ENCODE measurements at places on chromosomes 2 and 18. TPM values are rescaled to one million over a fixed set of nuclear protein-coding genes. Genes with fewer than 3 reads are reported as not detected.

- no peaks in the 10 kb centered on the region for H3K36me3 ChIP-seq
- H3K27ac ChIP-seq = peak overlapping the region; percentile 74
- H3K4me1 ChIP-seq = peaks cover 39% of the 10 kb centered on the region
- peak overlapping the region; percentile 6 for H3K4me3 ChIP-seq
- DNase-seq = no peak
Measured at GRCh38 chr18:3623769-3624545, 174.0 kb downstream of the TGIF1 start.

DNA sequence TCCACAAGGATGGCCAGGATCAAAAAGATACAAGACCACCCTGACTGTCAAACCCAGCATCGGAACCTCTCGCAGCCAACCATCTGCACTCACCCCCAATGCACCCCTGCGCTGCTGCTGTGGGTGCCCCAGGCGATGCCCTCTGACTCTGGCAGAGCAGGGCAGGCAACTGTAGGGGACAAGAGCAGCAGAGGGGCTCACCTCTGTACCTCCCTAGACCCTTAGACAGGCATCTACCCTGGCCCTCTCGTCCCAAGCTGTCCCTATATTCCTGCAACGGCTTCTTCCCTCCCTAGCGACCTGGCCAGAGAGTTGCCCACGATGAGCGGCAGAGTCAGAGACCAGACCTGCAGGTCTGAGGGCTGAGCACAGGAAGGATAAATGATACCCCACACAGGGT is 128.2 kb downstream of the HDAC4 start:
- H3K36me3 ChIP-seq = peaks cover 11% of the 10 kb centered on the region
- DNase-seq = no peak
- no peak overlapping the region for H3K4me3 ChIP-seq
- peak overlapping the region; percentile 39 for H3K27ac ChIP-seq

DNA sequence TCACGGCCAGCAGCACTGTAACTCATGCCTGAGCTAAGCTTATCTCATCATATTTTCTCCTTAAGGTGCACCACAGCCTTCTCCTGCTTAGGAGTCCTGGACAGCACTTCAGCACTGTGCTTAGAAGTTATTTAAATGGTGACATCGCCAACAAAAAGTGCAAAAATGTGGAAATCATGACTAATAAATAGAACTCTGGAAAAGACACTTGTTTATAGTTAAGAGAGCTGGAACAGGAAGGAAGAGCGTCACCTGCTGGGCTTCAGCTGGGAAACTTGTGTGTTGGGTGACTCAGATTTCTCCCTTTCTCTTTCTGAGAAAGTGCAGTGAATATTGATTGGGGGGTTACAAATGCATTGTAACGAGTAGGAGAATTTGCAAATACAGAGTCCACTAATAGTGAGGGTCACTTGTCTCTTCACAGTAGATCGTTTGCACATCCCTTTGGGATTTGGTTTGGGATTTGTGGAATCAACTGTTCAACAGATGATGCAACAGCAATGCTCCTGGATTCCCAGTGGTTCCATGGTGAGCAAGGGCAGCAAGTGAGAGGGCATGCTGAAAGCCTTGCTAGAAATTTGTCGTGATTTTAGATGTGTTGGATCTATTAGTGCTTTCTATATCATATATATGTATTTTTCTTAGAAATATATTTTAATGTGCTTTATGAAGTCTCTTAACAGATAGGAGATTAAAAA is 84.2 kb downstream of the DOK6 start:
- peaks cover 2% of the 10 kb centered on the region for H3K27me3 ChIP-seq
- no peak for DNase-seq
- no peaks in the 10 kb centered on the region for H3K36me3 ChIP-seq
- no peak overlapping the region for H3K27ac ChIP-seq
- H3K4me1 ChIP-seq = no peaks in the 10 kb centered on the region

DNA sequence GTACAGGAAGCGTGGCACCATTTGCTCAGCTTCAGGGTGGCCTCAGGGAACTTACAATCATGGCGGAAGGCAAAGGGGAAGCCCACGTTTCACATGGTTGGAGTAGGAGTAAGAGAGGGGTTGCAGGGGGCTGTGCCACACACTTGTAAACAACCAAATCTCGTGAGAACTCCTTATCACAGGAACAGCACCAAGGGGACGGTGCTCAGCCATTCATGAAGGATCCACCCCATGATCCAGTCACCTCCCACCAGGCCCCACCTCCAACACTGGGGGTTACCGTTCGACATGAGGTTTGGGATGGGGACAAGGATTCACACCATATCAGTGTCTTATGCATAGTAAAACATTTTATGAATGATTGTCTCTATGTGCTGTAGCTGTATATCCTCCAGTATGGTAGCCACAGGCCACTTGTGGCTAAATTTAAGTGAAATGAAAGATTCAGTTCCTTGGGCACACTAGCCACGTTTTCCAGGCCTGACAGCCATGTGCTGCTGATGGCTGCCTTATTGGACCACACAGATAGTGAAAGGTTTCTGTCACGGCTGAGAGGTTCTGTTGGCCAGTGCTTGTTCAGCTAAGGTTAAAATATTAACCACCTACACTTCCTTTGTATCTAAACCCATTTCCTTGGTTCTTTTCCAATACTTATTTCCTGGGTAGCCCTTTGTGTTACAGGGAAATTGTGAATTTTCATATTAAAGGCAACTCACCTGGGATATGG is 77.3 kb downstream of the AGAP1 start:
- H3K36me3 ChIP-seq = no peaks in the 10 kb centered on the region
- H3K4me3 ChIP-seq = no peak overlapping the region
- DNase-seq = no peak
- peaks cover 10% of the 10 kb centered on the region for H3K4me1 ChIP-seq
- no peak overlapping the region for H3K27ac ChIP-seq

Gene GALNT3
- total RNA-seq = 5.8 TPM

DNA sequence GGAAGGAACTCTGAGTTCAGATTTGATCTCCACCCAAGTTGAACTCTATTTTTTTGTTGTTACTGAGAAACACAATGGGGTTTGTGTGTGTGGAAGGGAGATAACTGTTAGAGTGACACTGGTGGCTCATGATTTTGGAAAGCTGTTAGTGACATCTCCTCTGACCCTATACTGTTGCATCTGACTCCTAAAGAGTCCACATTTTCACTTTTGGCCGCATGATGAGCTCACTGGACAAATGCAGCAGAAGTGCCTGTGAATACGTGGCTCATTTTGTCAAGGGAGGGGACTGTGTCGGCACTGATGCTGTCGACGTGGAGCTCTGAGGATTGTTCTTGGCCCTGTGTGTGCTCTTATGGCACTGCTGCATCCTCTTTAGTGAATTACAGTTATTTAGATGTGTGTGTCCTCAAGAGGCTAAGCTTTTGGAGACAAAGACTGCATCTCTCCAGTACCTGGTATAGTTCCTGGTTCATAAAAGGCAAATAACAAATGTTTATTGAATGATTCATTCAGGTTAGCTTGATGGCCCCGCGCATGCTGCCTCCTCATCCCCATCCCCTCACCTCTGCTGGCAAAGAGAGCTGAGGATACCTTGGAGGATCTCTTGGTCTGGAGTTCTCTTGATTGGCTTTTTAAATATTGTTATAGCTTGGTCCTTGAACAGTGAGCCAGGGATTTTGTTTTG is 135.4 kb downstream of the PHLPP1 start:
- no peak overlapping the region for H3K4me3 ChIP-seq
- no peak for DNase-seq
- peaks cover 3% of the 10 kb centered on the region for H3K4me1 ChIP-seq

GRCh38 chr18:75183524-75183923 is 25.4 kb downstream of the PTGR3 start:
- H3K4me1 ChIP-seq = no peaks in the 10 kb centered on the region
- H3K4me3 ChIP-seq = no peak overlapping the region
- H3K36me3 ChIP-seq = no peaks in the 10 kb centered on the region
- no peak for DNase-seq
- H3K27ac ChIP-seq = no peak overlapping the region

Gene OTX1
- not detected for total RNA-seq

GRCh38 chr2:127479219-127479825 is 47.0 kb downstream of the IWS1 start:
- DNase-seq = no peak
- no peak overlapping the region for H3K4me3 ChIP-seq
- no peaks in the 10 kb centered on the region for H3K27me3 ChIP-seq
- H3K4me1 ChIP-seq = no peaks in the 10 kb centered on the region
- H3K36me3 ChIP-seq = peaks cover 35% of the 10 kb centered on the region

Gene EGR4
- total RNA-seq = not detected

Gene LIPG
- total RNA-seq = not detected

Gene NPHP1
- total RNA-seq = 0.60 TPM

All from activated CD8-positive, alpha-beta T cell treated with anti-CD3 and anti-CD28 coated beads, Interleukin-2, amount 10 ng/mL, durations not matched to agents 7 days and 5 days (primary cell).